HL-60 (cell line): ENCODE measurements at places on chromosomes 2 and 18.

DNA sequence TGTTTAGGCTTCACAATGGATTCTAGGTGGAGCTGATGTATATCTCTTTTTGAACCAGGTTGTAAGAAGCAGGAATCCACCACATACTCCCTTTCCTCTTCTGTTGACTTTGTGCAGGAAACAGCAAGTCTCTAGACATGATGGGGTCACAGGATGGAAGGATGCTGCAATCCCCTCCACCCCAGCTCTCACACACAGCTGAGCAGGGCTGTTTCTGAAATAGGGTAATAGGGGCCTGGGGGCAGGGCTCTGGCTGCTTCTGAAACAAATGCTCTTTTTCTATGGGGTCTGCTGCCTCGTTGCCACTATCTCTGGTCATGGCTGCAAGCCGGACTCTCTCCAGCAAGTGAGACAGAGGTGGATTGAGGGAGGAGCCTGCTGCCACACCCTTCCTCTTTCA is 148.9 kb downstream of the SOX11 start:
- DNase-seq, result no peak

DNA sequence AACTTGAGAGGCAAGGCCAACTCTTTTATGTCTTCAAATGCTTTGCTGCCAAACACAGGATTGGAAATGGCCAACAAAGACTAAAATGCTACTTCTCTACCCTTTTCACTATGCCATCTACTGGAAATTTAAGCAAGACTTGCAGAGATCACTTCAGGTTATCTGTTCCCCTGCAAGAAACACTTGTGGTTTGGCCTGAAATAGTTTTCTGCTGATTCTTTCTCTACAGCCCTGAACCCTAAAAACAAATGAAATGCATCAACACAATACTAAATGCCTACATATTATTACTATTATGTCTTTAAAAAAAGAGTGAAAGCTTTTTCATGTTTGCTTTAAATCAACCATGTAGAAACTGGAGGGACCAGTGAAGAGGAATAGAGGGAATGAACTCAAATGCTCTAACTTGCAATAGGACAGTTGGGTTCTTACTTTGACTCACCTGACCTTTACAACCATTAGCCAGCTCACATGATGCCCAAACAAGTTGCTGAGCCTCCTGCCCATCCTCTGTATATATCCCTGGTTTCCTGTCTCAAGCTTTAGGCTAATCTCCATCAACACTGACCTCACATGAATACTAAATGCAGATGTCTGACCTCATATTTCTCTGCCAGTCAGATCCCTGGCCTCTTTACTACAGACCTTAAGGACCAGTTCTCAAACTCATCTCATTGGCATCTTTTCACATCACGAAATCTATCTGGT is 17.5 kb upstream of the ADAM17 start:
- DNase-seq, result no peak

- DNase-seq, result no peak
Observed at GRCh38 chr18:63233334-63233733, 86.2 kb downstream of the BCL2 start.

GRCh38 chr18:31162825-31163435 is at the start of gene DSC1:
Gene DSC1, minus strand, starts transcription at chr18:31162856. Its CDS starts 262 bp downstream, at chr18:31162594.
- DNase-seq, result no peak

GRCh38 chr2:1651121-1652033 is 92.9 kb downstream of the PXDN start:
- DNase-seq, result no peak

- no peak for DNase-seq
Observed at GRCh38 chr2:200209030-200209429, 97.5 kb upstream of the SPATS2L start.

GRCh38 chr2:168490015-168490874 is 34.2 kb downstream of the CERS6 start:
- peak; percentile 53 for DNase-seq

DNA sequence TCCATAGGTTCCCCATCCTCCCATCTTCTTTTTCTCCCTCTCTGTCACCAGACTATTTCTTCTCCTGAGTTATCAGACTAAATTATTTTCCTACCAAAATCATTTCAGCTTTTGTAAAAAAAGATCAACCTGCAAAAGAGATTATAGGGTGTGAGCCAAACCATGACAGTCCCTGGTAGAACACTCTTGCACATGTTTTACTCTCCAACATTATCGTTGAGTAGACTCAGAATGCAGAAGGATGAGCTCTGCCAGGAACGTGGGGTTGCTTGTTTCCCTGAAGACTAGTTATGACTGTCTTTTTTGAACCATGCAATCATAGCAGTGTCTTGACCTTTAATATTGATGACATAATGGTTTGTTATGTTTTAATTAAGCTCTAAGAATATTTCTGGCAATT is 360.1 kb upstream of the VWC2L start:
- DNase-seq, result no peak

GRCh38 chr2:190181123-190181669 is 118.7 kb upstream of the MSTN start:
- DNase-seq, result no peak
